ENCODE measurements at places on chromosomes 1 and 21.

DNA sequence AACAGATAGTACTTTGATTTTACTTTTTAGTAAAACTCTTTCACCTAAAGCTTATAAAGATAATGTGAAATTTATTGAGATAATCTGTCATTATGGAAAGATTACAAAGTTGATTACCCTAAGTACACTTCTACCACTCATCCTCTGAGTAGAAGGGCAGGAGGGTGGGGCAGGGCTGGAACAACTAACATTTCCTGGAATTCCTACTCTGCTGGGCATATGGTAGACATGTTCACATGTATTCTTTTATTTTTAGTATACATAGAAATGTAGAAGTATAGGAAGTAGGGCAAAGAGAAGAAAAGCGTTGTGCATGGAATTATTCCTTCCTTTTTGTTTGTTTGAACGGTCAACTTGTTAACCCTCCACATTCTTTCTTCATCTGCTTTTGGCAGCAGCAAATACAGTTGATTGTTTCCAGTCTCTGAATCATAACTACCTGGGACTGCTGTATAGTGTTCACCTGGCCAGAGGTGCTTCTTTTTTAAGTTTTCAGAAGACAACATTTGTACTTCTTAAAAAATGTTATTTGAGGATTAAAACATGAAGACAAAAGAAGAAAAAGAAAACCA is 85.1 kb downstream of the POU2F1 start:
- no peak for DNase-seq

DNA sequence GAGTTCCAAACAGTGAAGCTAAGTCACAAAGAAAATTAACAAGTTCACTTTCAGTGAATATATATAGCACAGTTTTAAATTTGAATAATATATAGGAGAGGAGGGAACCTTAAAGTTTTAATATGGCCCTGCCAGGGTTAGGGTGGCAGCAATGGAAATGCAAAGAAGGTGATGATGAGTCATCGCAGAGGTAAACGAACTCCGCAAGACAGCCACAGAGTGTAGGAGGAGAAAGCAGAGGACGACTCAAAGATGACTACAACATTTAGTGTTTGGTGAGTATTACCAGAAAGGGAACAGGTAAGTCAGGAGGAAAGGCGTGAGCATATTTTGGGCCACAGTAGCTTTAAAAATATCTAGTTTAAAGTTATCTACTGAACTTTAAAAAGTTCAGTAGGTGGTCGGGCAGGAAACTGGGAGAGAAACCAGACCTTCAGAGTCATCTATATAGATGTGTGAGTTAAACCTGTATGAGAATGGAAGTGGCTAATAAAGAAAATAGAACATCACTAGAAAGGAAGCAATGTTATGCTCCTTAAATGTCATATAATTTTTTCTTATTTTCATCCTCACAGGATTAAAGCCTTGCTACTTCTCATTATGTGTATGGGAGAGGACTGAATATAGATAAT is 75.7 kb downstream of the UCHL5 start:
- DNase-seq: no peak

DNA sequence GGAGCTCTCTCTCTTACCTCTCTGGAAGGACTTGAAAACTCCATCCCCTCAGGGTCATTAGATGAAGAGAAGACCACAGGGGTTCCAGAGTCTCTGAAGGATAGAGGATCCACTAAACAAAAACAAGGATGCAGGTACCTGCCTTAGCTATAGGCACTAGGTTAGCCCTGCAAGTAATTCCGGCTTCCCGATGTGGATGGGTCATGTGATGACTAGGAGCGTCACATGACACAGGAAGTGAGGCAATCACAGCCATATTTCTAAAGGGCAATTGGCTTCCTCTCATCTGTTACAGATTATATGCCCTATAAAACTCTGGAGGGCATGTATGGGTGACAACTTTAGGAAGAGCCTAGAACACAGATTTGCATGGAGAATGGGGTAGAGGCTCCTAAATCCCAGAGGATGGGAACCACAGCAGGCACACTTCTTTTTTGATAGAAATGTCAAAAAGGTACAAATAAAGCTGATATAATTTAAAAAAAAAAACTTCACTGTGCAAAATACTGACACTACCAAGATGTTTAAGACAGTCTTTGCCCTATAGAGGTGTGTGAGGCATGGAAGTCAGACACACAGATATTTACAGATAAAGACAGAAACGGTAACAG is 14.1 kb downstream of the ENTREP3 start:
- DNase-seq: peak; percentile 82

- DNase-seq: no peak
These were observed 35.7 kb upstream of the PWP2 start for GRCh38 chr21:44071359-44072104.

DNA sequence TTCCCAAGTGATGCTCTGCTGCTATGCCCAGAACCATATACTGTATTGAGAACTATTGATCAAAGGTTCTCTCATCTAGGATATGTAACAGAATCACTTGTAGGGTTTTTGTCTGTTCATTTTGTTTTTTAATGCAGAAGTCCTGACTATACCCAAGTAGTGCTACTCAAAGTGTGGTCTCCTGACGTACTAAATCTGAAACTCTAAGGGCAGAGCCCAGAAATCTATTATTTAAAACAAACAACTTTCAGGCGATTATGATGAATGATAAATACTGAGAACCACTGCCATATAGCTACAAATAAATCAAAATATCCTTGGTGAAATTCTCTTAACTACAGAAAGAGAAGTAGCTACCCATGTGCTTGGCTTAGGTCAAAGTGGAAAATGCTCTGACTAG is 10.1 kb downstream of the ZZZ3 start:
- DNase-seq: no peak

DNA sequence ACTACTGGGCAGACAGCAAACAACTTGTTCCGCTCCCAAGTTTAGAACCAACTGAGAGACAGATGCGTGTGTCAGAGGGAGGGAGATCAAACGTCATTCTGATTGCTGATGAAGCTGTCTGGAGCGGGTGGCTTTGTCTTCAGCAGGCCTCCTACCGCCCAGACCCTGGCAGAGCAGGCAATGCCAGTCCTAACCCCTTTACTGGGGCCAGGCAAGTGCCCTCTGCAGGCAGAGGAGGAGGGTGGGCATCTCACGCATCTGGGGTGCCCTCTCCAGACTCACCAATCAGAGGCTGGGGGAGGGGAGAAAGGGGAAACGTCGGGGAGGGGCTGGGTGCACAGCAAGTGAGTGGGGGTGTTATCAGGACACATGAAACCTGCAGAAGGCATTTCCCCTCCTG is 126.6 kb downstream of the ACTL8 start:
- no peak for DNase-seq

DNA sequence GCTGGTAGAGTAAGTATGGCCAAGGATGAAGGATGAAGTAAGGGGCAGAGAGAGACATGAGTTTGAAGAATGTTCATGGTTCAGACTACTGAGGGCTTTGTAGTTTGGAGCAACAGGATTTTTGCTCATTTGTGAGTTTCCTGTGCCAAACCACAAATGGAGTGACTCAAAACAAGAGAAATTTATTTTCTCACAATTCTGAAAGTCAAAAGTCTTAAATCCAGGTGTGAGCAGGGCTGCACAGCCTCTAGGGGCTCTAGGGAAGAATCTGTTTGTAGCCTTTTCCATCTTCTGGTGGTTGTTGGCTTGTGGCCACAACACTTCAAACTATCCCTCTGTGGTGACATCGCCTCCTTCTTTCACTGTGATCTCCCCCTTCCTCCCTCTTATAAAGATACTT is 58.9 kb downstream of the RHOU start:
- no peak for DNase-seq

- peak; percentile 39 for DNase-seq
These were observed 17.7 kb downstream of the TINAGL1 start for GRCh38 chr1:31593770-31594632.

DNA sequence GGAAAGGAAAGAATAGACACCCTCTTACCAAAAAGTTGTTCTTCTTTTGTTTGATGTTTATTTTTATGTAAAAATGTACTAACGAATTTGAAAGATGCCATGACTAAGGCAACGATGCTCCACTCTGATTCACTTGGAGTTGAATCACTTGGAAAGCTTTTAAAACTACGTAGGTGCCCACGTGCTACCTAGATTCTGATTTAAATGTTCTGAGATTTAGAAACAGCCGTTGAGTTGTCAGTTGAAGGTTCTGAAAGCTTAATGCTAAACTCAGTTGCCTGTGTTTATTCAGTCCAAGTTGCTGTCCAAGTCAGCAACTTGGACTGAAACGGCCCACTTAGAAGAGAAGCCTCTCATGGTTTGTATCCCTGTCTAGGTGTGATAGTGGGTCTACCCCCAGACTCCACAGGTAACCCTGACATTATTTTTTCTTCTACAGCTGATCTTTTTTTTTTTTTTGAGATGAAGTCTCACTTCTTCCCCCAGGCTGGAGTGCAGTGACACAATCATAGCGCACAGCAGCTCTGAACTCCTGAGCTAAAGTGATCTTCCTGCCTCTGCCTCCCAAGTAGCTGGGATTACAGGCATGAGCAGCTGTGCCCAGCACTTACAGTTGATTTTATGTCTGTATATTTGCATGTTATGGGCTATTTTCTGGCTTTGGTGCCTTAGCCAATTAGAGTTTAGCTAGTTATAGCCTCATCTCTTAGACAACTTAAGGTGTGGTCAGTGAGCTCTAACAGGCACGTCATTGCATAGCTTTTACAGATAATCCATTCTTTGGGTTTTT is 1.4 kb upstream of the VAMP4 start:
- no peak for DNase-seq

DNA sequence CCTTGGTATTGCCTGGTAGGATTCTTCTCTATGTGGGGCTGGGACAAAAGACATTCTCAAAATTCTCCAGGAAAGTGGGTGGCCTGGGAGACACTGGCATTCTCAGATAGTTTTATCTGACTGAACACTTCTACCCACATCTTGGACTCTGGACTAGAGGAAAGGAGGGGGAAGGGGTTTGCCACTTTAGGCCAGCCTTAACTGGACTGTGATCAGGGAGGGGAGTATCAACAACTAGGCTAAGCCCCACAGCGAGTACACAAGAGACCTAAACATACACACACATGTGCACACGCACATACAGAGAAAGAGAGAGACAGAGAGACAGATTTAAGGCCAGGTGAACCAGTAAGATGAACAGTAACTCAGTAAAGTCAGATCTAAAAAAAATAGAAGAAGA is 1.2 kb upstream of the SEMA6C start:
- DNase-seq: no peak

DNA sequence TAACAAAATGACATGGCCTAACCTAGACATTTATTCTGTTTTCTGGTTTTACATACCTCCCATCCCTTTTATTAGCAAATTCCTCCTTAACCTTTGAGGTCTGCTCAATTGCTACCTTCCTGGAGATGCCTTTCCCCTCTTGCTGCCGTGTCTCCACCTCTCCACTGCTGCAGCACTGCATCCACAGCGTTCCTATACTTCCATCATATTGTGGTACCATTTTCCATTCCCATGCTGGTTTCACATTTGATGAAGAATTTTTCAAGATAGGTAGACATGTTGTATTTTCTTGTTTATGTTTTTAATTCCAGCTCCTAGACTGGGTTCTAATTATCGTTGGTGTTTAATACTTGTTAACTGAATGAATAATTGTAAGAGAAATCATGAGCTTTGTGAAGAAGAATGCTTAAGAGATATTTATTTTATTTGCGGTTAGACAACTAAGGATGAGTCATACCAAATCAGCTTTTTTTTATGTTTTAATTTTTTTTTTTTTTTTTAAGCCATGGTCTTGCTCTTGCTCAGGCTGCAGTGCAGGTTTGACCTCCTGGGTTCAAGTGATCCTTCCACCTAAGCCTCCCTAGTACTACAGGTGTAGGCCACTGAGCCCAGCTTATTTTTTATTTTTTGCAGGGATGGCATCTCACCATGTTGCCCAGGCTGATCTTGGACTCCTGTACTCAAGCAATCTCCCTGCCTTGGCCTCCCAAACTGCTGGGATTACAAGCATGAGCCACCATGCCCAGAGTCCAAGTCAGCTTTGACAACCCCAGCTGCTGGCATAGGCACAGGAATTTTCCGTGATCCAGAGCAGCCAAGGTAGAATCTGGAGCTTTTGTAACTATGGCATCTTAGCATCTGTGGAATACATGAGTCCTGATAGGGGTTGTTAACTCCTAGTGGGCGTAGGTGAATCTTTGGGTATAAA is 44.0 kb downstream of the ATP6V1G3 start:
- no peak for DNase-seq

GRCh38 chr1:227883073-227883520 is 64.6 kb downstream of the WNT9A start:
- no peak for DNase-seq

- DNase-seq: no peak
These were observed 65.0 kb upstream of the PRDX6 start for GRCh38 chr1:173411835-173412742.

- DNase-seq: no peak
These were observed 49.1 kb upstream of the C1orf146 start for GRCh38 chr1:92168657-92169056.

DNA sequence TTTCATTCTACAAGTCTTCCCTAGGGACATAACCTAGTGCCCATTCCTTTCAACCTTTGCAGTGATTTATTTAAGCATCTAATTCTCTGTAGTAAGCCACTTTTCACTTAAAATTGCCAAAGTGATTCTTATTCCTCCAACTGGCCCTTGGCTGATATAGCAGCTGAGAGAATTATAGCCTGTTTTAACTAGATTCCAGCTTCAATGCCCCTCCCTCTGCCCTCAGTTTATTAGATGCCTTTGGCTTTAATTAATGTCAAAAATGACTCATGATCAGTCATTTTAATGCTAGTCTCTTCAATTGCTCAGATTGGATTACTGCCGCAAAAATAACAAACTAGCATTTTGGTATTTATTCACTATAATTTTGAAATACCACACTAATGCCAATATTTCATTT is 145.4 kb upstream of the KCTD3 start:
- DNase-seq: no peak

- DNase-seq: no peak
These were observed 8.3 kb downstream of the ADCY10 start for GRCh38 chr1:167905671-167906070.

DNA sequence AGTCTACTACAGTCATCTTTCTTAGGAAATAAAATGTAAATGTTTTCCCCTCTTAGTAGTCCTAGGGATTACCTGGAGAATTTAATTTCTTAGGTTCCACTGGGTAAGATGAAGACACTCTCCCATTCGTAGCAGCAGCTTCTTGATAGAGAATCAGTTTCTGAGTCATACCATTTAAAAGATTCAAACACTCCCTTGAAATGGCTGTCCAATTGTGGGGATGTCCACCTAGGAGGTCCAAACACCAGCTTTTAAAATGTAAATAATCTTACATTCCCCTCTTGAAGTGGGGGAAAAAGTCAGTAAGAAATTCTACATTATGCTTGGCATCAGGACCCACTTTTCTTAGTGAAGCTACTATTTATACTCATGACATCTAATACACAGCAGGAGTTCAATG is 37.5 kb downstream of the NDC1 start:
- no peak for DNase-seq

DNA sequence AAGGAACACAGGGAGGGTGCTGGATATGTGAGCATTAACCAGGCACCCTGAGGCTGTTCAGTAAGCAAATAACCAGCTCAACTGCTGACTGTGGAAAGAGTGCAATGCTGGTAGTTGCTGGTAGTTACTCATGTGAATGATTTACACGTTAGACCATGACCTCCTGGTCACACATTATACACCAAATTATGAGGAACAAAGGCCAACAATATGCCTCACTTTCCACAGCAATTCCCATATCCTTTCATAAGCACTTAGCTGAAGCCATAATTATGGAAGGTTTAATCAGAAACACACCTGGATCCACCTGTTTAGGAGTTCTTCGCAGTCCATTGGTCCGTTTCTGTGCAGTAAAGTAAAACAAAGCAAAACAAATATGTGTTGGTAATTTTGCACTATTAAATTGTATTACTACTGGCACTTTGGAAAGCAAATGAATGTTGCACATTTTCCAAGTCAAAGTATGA is 281.8 kb downstream of the VAV3 start:
- no peak for DNase-seq

GRCh38 chr1:1021010-1021919 is 1.3 kb downstream of the AGRN start:
- no peak for DNase-seq

- DNase-seq: no peak
These were observed 805.8 kb downstream of the USP25 start for GRCh38 chr21:16535626-16536025.

Data from NCI-H510A treated with DMSO at 0.1 percent for 48 hours (cell line).